Fibroblast of lung (primary cell): ENCODE measurements at places on chromosomes 3 and 15. TPM values are rescaled to one million over a fixed set of nuclear protein-coding genes. Genes with fewer than 3 reads are reported as not detected.

The TF gene
- total RNA-seq, result under 0.01 and 0.33 TPM in 2 replicates

The CADPS gene
- total RNA-seq, result 33.1 and 63.1 TPM in 2 replicates

The RYR3 gene
- total RNA-seq, result 0.17 and 0.26 TPM in 2 replicates

The OCA2 gene
- not detected in 2 replicates for total RNA-seq

The ADIPOQ gene
- not detected in 2 replicates for total RNA-seq

The IL20RB gene
- total RNA-seq, result 0.51 and 3.0 TPM in 2 replicates

The CASR gene
- total RNA-seq, result under 0.01 TPM in 1 of 2 replicates, not detected in the other

The CD86 gene
- total RNA-seq, result not detected in 2 replicates

The EEF1AKMT4 gene
- total RNA-seq, result 1.2 and 2.3 TPM in 2 replicates

The BUB1B gene
- total RNA-seq, result 2.1 and 5.4 TPM in 2 replicates

The STRC gene
- under 0.01 and 0.17 TPM in 2 replicates for total RNA-seq

The GP5 gene
- under 0.01 and 0.17 TPM in 2 replicates for total RNA-seq

DNA sequence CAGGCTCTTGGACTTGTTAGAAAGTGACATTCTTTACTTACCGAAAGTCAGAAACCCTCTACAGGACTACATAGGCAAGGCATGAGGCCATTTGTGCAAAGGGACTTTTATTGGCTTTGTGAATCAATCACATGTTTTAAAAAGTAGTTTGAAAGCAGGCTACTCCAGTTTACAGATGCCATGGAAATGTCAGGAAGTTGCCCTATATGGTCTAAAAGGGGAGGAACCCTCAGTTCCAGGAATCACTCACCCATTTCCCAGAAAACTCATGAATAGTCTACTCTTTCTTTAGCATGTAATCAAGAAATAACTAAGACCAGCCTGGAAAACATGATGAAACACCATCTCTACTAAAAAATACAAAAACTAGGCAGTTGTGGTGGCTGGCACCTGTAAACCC lies 51.0 kb upstream of the MKRN3 start:
- no peak for DNase-seq
- no peak overlapping the region for H3K27ac ChIP-seq
- no peaks in the 10 kb centered on the region for H3K27me3 ChIP-seq
- no peaks in the 10 kb centered on the region for H3K4me1 ChIP-seq
- H3K4me3 ChIP-seq, result no peak overlapping the region

DNA sequence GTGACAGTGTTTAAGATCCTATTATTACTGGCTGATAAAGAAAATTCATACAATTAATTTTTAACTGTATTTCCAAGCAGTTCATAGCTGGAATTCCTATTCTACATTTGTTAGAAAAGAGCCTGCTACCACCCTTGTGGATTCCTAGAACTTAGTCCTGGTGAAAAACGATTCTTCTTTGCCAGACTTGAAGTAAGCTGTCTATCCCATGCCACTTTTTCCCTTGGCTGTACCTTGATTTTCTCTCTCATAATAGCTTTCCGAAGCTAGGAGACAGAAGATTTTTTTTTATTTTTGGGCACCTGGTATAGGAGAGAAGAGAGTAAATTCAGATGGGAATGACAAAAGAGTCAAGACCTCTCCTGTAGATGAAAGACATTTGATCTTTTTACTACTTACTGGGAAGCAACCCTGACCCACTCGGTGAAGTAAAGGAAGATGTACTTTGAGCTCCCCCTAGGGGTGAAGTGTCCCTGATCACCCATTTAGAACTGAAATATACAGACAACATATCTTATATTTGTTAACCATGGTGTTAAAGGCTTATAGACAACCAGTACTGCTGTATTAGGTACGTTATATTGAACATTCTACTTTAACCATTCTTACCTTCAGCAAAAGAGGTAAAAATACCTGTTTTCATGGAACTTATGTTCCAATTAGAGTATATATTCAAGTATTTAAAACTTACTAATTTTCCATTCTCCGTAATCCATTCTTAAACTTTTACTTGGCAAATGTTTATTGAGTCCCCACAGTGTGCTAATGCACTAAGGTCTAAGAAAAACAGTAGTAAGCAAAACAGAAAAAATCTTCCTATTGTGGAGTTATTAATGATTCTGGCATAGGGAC lies 36.2 kb upstream of the C3orf38 start:
- H3K27me3 ChIP-seq, result no peaks in the 10 kb centered on the region
- H3K27ac ChIP-seq, result no peak overlapping the region

- no peak overlapping the region for H3K27ac ChIP-seq
- H3K4me3 ChIP-seq, result no peak overlapping the region
- no peaks in the 10 kb centered on the region for H3K27me3 ChIP-seq
- H3K4me1 ChIP-seq, result peaks cover 2% of the 10 kb centered on the region
These were observed 86.9 kb upstream of the HERC1 start for GRCh38 chr15:63920504-63921175.

GRCh38 chr15:48177383-48177765 lies 721 bp downstream of the MYEF2 start:
- H3K4me1 ChIP-seq, result no peaks in the 10 kb centered on the region
- H3K36me3 ChIP-seq, result no peaks in the 10 kb centered on the region
- H3K27ac ChIP-seq, result peak overlapping the region; percentile 77
- DNase-seq, result peak; percentile 51
- no peaks in the 10 kb centered on the region for H3K27me3 ChIP-seq

DNA sequence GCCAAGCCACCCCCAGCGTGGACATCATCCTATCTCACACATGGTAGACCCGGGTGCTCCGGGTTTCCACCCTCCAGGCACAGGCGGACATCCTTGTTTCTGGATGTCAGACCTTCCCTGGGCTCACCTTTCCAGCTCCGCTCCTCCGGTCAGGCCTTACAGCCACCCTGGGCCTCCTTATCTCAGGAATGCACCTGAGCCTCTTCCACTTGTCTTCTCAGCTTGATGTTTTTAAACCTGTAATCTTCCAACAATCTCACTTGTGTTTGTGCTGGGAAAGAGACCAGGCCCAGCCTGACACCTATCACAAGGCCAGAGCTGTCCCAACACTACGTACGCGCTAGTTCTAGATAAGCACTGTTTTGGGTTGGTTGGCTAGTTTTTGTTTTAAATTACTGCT lies 53.9 kb downstream of the NIPA2 start:
- peaks cover 15% of the 10 kb centered on the region for H3K4me1 ChIP-seq
- no peak for DNase-seq
- H3K4me3 ChIP-seq, result no peak overlapping the region
- no peaks in the 10 kb centered on the region for H3K27me3 ChIP-seq
- peaks cover 7% of the 10 kb centered on the region for H3K36me3 ChIP-seq
- no peak overlapping the region for H3K27ac ChIP-seq

DNA sequence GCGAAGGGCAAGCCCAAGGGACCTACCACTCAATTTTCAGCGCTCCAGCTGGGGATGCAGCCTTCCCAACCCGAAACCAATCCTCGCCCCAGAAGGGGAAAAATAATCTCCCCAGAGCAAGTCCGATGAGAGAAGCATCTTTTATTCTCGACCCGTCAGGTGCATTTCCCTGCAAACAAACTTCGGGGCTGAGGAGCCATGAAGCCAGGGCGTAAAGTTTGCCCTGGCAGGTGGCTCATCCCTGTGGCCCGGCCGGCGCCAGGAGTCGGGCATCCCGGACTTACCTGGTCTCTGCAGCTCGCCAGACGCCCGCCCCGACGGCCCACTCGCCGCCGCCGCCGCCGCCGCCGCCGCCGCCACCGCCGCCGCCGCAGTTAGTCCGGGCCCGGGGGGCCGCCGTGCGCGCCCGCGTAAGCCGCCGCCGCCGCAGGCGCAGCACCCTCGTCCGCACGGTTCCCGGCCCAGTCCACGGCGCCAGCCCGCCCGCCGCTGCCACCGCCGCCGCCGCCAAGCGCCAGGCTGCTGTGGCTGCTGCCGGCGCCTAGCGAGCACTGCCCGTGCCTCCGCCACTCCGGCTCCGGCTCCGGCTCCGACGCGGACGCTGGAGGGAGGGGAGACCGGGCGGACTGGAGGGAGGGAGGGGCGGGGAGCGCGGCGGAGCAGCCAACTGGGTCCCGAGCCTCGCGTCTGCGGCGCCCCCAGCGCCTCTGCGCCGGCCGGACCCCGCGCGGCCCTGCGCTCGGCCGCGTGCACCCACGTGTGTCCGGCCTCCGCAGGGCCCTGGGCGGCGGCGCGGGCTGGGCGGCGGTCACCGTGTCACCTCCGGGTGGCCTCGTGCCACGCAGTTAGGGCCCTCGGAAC lies at the start of gene CNTN3:
CNTN3 (minus strand) TSS at position 553 of the 861 bp plus-strand sequence. CDS start 93,547 bp downstream, outside the sequence.
- H3K36me3 ChIP-seq, result no peaks in the 10 kb centered on the region
- DNase-seq, result peak; percentile 37
- peaks cover 2% of the 10 kb centered on the region for H3K4me1 ChIP-seq
- H3K27ac ChIP-seq, result no peak within 1 kb of the TSS

DNA sequence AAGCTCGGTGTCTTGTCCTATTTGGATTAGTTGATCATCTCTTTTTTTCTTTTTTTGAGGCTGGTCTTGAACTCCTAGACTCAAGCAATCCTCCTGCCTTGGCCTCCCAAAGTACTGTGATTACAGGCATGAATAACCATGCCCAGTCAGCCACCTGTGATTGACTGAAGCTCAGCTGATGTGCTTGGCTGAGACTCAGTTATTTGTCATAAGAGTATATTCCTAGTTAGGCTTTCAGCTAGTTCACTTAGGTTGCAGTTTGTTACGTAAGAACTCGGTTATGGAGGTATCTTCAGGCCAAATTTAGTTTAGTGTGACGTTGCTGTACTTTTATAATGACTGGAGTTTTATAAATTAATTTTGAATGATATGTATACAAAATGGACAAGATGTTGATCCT lies 365.0 kb downstream of the SV2B start:
- H3K36me3 ChIP-seq, result no peaks in the 10 kb centered on the region
- no peaks in the 10 kb centered on the region for H3K4me1 ChIP-seq
- no peaks in the 10 kb centered on the region for H3K27me3 ChIP-seq
- DNase-seq, result no peak

DNA sequence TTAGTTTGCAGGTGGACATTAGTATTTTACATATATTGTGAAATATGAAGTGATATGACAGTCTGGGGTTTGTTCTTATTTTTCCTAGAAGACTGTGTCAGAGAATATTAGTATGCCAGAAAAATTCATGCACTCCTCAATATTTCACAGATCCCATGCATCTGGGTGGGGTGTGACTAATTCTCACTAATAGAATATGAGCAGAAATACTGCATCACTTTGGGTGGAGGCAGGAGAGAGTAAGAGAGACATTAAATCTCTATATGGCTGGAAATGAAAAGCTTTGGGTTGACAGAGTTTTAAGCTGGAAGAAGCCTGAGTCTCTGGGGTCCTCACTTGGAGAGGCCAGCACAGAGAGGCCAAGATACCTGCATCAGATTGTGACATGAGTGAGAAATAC lies 101.3 kb upstream of the DPH6 start:
- no peak overlapping the region for H3K4me3 ChIP-seq
- no peak overlapping the region for H3K27ac ChIP-seq
- no peaks in the 10 kb centered on the region for H3K36me3 ChIP-seq
- no peaks in the 10 kb centered on the region for H3K4me1 ChIP-seq
- no peak for DNase-seq
- no peaks in the 10 kb centered on the region for H3K27me3 ChIP-seq

DNA sequence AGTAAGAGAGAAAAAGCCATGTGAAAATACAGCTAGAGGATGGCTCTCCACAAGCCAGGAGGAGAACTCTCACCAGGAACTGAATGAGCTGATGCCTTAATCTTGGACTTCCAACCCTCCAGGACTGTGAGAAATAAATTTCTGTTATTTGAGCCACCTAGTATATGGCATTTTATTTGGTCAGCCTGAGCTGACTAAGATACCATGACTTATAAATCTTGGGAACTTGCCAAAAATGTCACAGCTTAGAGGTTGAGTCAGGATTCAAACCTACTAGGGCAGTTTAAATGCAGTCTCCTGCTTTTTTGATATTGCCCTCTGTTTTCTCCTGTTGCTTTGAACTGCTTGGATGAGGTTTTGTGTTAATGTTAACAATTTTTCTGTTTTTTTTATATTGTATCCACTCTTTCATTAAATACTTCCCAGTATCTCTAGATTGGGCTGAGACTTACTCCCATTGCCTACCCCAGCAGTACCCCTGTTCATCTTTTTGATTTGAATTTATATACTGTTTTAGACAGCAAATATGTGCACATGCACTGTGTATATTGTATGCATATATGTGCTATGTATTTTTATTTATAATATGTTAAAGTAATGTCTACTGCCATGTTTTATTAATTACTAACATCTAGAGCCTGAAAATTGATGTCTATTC lies 1223.2 kb downstream of the OTOL1 start:
- H3K27me3 ChIP-seq, result no peaks in the 10 kb centered on the region
- no peaks in the 10 kb centered on the region for H3K4me1 ChIP-seq
- H3K36me3 ChIP-seq, result no peaks in the 10 kb centered on the region
- H3K27ac ChIP-seq, result no peak overlapping the region
- no peak overlapping the region for H3K4me3 ChIP-seq
- peak; percentile 93 for DNase-seq

GRCh38 chr15:98326804-98327203 lies 321.5 kb upstream of the IGF1R start:
- no peaks in the 10 kb centered on the region for H3K27me3 ChIP-seq
- H3K27ac ChIP-seq, result no peak overlapping the region
- DNase-seq, result no peak
- H3K4me3 ChIP-seq, result no peak overlapping the region

DNA sequence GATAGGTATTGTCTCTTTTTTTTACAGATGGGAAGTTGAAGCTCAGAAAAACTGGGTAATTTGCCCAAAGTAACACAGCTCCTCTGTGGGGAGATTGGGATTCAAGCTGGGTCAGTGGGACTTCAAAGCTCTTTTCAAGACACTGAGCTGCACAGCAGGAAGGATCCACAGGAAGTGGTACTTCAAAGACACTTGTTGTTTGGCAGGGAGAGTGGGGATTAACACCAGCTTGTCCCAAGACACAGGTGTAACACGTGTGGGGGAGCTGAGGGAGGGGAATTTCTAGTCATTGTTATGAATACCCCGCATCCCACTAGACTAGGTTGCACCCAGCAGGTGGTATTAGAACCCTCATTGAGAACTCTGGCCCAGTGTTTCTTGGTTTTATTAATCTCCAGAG lies 116.0 kb downstream of the FOXB1 start:
- peaks cover 13% of the 10 kb centered on the region for H3K27me3 ChIP-seq
- no peak for DNase-seq
- H3K27ac ChIP-seq, result no peak overlapping the region
- H3K4me1 ChIP-seq, result no peaks in the 10 kb centered on the region
- no peaks in the 10 kb centered on the region for H3K36me3 ChIP-seq
- no peak overlapping the region for H3K4me3 ChIP-seq

DNA sequence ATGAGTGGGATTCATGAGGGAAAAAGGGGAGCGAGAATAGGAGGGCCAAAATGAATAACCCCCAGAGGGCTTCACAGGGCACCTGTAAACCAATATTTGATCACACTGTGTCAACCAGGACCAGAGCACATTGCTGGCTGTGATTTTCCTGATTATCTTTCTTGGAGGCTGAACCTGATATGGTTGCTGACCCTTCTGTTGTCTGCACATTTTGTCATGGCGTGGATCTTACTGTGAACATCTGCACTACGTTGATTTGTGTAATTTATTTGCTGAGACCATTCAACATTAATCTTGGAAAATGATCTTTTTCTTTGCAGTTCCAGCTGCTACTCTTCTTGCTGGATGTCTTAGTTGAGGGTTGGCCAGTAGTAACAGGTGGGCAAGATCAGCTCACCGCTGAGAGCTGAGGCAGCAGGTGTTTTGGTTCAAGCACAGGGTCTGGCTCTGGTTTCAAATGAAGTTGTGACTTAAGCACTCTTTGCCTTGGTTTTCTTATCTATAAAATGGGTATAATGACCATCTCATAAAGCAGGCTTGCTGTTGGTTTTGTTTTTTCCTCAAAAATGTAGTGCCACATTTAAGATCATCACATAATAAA lies 61.2 kb downstream of the ARHGEF26 start:
- H3K4me1 ChIP-seq, result no peaks in the 10 kb centered on the region
- H3K27ac ChIP-seq, result no peak overlapping the region
- no peaks in the 10 kb centered on the region for H3K27me3 ChIP-seq
- no peaks in the 10 kb centered on the region for H3K36me3 ChIP-seq
- H3K4me3 ChIP-seq, result no peak overlapping the region

- H3K27ac ChIP-seq, result no peak overlapping the region
- no peaks in the 10 kb centered on the region for H3K27me3 ChIP-seq
- H3K36me3 ChIP-seq, result no peaks in the 10 kb centered on the region
- H3K4me1 ChIP-seq, result no peaks in the 10 kb centered on the region
These were observed 2.2 kb upstream of the OXSM start for GRCh38 chr3:25787689-25788088.
